Aorta (tissue), 5 donors: ENCODE measurements at places on chromosomes 13 and 19.

GRCh38 chr13:32010136-32010535 lies 21.4 kb upstream of the FRY start:
- no peaks in the 10 kb centered on the region for H3K36me3 ChIP-seq
- H3K27ac ChIP-seq = no peak overlapping the region
- no peak for DNase-seq

GRCh38 chr19:50358483-50359327 lies 6.7 kb downstream of the NAPSA start:
- H3K27ac ChIP-seq = no peak overlapping the region
- H3K27me3 ChIP-seq = no peaks in the 10 kb centered on the region
- no peaks in the 10 kb centered on the region for H3K36me3 ChIP-seq
- DNase-seq = peak; percentile 91

GRCh38 chr19:44955505-44956439 lies 592 bp downstream of the CLPTM1 start:
- DNase-seq = no peak
- H3K36me3 ChIP-seq = no peaks in the 10 kb centered on the region
- peak overlapping the region; percentile 97 for H3K4me3 ChIP-seq
- H3K27ac ChIP-seq = no peak overlapping the region
- no peaks in the 10 kb centered on the region for H3K4me1 ChIP-seq

GRCh38 chr13:48783181-48783630 lies 129.5 kb downstream of the CYSLTR2 start:
- H3K4me1 ChIP-seq = no peaks in the 10 kb centered on the region
- peak; percentile 83 for DNase-seq
- H3K36me3 ChIP-seq = no peaks in the 10 kb centered on the region
- H3K27ac ChIP-seq = no peak overlapping the region
- no peak overlapping the region for H3K4me3 ChIP-seq

DNA sequence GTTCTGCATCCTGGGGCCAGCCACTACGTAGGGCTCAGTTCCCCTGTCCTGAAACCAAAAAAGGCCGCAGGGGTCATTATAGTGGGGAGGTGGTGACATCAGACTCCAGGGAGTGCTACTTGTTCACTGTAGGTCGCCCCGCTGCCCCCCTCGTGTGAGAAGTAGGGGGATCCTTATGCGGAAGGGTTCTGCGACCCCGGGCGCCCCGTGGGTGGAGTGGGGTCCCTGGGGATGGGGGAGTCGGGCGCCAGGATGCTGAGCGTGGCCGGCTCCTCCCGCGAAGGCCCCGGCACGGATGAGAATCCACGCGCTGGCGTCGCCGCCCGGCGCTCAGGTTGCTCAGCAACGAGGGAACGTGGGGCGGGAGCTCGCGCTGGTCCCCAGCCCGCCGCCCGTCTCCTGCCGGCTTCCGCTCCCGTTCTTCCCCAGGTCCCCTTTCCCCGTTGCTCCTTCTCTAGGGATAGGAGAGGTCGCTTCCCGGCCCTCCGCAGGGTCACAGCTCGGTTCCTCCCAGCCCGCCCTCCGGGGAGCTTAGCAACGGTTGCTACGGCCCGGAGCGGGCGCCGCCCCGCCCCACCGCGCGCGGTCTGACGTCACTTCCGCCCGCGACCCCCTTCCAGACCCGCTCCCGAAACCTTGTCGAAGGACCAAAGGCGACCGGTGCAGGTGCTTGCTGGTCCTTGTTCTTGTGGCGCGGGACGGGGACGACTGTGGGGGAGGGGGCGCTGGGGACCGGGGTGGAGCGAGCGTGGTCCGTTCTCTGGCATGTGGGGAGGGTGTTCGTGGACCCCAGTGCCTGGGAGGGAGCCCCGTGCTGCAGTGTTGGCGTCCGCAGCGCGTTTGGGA lies at the start of gene NAT14:
TSS of gene NAT14 (plus strand) at position 596 of the 846 bp plus-strand sequence. CDS start 521 bp downstream, outside the sequence.
- no peaks in the 10 kb centered on the region for H3K36me3 ChIP-seq
- H3K27ac ChIP-seq = peak within 1 kb of the TSS; percentile 55
- DNase-seq = peak; percentile 89
- no peaks in the 10 kb centered on the region for H3K27me3 ChIP-seq

DNA sequence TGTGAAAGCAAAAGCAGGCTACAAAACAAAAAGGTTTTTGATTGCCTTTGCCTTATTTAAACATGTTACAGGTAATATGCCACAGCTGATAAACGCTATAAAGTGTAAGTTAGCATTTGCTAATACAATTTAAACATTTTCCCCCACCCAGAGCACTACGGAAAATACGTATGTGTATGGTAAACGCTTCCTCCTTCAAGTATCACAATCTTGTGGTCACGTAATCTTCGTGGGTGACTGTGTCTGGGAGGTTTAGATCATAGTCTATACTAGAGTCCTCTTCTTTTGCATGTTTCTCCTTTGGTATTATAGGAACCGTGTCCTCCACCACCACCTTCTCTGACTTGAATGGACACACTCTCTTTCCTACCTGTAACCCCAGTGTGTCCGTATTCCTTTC lies 38.1 kb upstream of the POSTN start:
- H3K36me3 ChIP-seq = no peaks in the 10 kb centered on the region
- no peak for DNase-seq
- H3K4me3 ChIP-seq = no peak overlapping the region
- no peaks in the 10 kb centered on the region for H3K27me3 ChIP-seq

DNA sequence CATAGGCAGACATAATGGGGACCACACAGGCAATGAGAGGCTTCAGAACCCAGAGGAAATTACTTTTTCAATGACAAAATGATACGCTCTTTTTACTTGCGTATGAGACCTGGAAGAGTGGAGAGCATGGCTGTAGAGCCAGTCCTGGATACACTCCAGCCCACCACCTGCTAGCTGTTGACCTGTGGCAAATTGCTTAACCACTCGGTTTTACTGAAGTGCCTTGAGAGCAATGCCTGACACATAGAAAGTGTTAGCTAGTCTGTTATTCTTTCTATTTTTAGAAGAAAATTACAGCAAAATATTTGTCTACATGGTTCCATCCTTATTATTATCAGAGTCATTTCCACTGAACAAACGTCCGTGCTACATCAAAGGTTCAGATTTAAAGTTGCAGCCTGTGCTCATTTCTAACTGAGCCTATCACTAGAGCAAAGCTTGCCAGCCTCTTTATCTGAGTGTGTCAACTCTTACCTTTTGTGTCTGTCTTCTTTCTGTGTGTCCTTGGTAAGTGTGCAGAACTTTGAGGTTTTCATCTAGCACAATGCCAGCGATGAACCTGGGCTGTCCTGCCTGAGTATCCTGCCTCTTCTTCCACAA lies 9.6 kb upstream of the GPR183 start:
- H3K4me1 ChIP-seq = no peaks in the 10 kb centered on the region
- DNase-seq = no peak
- H3K27ac ChIP-seq = no peak overlapping the region
- no peaks in the 10 kb centered on the region for H3K27me3 ChIP-seq

DNA sequence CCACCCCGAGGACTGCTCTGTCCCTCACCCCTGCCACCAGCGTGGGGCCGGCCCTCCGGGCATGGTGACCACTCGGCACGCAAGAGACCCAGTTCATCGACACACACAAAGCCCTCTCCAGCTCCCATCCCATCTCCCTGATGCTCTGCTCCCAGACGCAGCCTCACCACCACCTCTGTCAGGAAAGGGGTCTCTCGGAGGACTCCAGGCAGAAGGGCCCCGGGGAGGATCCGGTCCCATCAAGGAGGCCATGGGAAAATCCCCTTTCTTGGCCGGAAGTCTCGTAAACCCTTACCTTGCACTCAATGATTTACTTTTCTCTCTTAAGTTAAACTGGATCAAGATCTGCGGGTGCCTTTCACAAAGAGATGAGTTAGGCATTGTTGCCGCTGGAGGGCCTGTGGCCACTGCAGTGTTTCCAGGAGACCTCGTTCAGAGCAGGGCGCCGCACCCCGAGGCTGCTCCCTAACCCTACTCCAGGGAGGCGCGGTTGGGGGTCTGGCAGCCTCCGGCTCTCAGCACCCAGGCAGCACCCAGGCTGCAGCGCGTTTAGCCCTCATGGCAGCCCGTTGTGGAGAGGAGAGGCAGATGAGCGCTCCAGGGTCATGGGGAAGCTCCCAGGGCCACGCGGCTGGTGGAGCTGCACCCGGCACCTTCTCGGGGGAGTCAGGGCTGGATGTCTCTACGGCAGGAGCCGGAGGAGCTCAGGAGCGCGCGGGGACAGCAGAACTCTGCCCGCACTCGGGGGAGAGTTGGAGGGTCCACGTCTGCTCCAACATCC lies 31.0 kb downstream of the C2CD4C start:
- H3K36me3 ChIP-seq = no peaks in the 10 kb centered on the region
- no peaks in the 10 kb centered on the region for H3K4me1 ChIP-seq
- no peaks in the 10 kb centered on the region for H3K27me3 ChIP-seq
- no peak for DNase-seq
- no peak overlapping the region for H3K27ac ChIP-seq
- H3K4me3 ChIP-seq = no peak overlapping the region

- no peaks in the 10 kb centered on the region for H3K27me3 ChIP-seq
- no peak overlapping the region for H3K4me3 ChIP-seq
- DNase-seq = no peak
- no peak overlapping the region for H3K27ac ChIP-seq
- H3K36me3 ChIP-seq = no peaks in the 10 kb centered on the region
Measured at GRCh38 chr13:62931853-62932252, 1516.2 kb upstream of the PCDH20 start.

- H3K27me3 ChIP-seq = peaks cover 2% of the 10 kb centered on the region
- H3K27ac ChIP-seq = no peak overlapping the region
- no peak overlapping the region for H3K4me3 ChIP-seq
Measured at GRCh38 chr19:15643387-15643786, 2.7 kb downstream of the CYP4F3 start.

GRCh38 chr13:26254583-26255111 lies 718 bp downstream of the CDK8 start:
- H3K27ac ChIP-seq = peak overlapping the region; percentile 15
- peak overlapping the region; percentile 97 for H3K4me3 ChIP-seq
- H3K4me1 ChIP-seq = no peaks in the 10 kb centered on the region

- H3K27me3 ChIP-seq = no peaks in the 10 kb centered on the region
- no peak overlapping the region for H3K27ac ChIP-seq
- no peak overlapping the region for H3K4me3 ChIP-seq
- H3K36me3 ChIP-seq = no peaks in the 10 kb centered on the region
Measured at GRCh38 chr13:79336966-79337365, 69.1 kb downstream of the RBM26 start.

DNA sequence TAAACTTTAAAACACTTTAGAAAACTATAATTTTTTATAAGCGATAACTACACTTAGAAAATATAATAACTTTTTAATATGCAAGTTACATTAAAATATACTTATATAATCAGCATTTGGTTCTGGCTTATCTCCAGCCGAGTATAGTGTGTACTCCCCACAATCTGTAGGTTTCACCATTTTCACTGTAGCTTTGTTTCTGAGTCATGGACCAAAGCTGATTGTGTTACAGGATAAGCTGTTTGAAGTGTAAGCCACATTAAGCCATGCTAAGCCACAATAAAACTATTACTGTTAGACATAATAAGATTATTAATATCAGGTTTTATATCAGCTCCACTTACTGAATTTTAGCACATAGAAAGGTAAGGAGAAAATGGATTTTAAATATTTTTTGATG lies 43.8 kb downstream of the CCDC122 start:
- DNase-seq = no peak
- H3K27me3 ChIP-seq = no peaks in the 10 kb centered on the region
- H3K27ac ChIP-seq = no peak overlapping the region
- no peaks in the 10 kb centered on the region for H3K4me1 ChIP-seq
- H3K4me3 ChIP-seq = no peak overlapping the region

GRCh38 chr13:27211771-27212364 lies 39.5 kb upstream of the RPL21 start:
- H3K4me3 ChIP-seq = no peak overlapping the region
- no peak overlapping the region for H3K27ac ChIP-seq
- no peaks in the 10 kb centered on the region for H3K27me3 ChIP-seq
- no peak for DNase-seq

GRCh38 chr13:100290165-100290801 lies 201.4 kb downstream of the PCCA start:
- H3K27ac ChIP-seq = no peak overlapping the region
- DNase-seq = no peak
- no peaks in the 10 kb centered on the region for H3K36me3 ChIP-seq
- no peaks in the 10 kb centered on the region for H3K27me3 ChIP-seq
- H3K4me3 ChIP-seq = no peak overlapping the region

DNA sequence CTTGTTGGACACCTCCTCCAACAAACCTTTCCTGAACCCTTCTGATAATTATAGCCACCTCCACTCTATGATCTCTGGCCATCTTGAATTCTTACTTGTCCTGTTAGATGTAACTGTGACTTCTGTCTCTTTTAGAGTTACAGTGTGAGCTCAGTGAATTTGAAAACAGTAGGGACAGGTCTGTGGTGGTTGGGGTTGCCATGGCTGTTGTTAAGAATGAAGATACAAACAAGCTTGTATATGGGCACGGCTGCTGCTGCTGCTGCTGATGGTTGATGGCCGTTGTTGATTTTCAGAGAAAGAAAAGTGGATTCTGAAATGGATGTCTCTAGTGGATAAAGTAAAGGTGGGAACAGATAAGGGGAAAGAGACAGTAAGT lies 101.5 kb downstream of the STARD13 start:
- no peaks in the 10 kb centered on the region for H3K36me3 ChIP-seq
- peaks cover 3% of the 10 kb centered on the region for H3K4me1 ChIP-seq
- no peak overlapping the region for H3K27ac ChIP-seq
- no peak overlapping the region for H3K4me3 ChIP-seq

DNA sequence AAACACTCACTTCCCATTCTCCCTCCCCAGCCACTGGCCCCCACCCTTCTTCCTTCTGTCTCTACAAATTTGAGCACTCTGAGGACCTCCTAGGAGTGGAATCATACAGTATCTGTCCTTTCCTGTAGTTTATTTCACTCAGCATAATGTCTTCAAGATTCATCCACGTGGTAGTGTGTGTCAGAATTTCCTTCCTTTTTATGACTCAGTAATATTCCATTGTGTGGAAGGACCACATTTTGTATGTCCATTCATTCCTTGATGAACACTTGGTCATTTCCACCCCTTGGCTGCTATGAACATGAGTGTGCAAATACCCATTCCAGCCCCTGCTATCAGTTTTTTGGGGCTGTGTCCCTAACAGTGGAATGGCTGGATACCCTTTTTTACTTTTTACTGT lies 9.8 kb downstream of the KLF2 start:
- H3K4me3 ChIP-seq = no peak overlapping the region
- H3K27ac ChIP-seq = no peak overlapping the region
- H3K36me3 ChIP-seq = no peaks in the 10 kb centered on the region
- DNase-seq = no peak
- H3K27me3 ChIP-seq = no peaks in the 10 kb centered on the region

GRCh38 chr13:33884531-33885220 lies 66.7 kb downstream of the RFC3 start:
- H3K27me3 ChIP-seq = no peaks in the 10 kb centered on the region
- H3K4me3 ChIP-seq = no peak overlapping the region
- H3K4me1 ChIP-seq = no peaks in the 10 kb centered on the region
- no peaks in the 10 kb centered on the region for H3K36me3 ChIP-seq
- no peak for DNase-seq
